Stimulated activated CD4-positive, alpha-beta T cell treated with anti-CD3 and anti-CD28 coated beads, Interleukin-15, amount 100 ng/mL, for 1 hour (primary cell): ENCODE measurements at places on chromosomes 6 and 20.

DNA sequence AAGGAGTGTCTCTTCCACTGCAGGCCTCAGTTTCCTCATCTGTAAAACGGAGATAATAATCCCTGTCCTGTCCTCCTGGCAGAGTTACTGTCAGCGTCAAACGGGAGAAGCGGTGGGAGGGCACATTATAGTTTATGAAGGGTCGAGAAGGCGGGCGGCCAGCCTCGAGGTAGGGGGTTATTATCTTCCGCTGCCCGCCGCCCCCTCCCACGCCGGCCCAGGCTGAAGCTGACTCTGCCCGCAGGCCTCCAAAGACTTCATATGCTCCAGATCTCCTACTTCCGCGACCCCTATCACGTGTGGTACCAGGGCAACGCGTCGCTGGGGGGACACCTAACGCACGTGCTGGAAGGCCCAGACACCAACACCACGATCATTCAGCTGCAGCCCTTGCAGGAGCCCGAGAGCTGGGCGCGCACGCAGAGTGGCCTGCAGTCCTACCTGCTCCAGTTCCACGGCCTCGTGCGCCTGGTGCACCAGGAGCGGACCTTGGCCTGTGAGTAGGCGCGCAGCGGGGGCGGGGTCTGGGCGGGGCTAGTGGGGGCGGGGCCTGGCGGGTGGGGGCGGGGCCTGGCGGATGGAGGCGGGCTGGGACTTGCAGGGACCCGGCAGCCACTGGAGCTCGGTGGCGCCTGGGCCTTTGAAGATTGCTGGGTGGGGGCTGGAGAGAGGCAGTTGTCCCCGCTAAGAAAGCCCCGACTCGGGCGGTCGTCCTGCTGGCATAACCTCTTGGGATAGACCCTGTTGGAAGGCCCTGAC lies 2.8 kb downstream of the PROCR start:
- DNase-seq = no peak

DNA sequence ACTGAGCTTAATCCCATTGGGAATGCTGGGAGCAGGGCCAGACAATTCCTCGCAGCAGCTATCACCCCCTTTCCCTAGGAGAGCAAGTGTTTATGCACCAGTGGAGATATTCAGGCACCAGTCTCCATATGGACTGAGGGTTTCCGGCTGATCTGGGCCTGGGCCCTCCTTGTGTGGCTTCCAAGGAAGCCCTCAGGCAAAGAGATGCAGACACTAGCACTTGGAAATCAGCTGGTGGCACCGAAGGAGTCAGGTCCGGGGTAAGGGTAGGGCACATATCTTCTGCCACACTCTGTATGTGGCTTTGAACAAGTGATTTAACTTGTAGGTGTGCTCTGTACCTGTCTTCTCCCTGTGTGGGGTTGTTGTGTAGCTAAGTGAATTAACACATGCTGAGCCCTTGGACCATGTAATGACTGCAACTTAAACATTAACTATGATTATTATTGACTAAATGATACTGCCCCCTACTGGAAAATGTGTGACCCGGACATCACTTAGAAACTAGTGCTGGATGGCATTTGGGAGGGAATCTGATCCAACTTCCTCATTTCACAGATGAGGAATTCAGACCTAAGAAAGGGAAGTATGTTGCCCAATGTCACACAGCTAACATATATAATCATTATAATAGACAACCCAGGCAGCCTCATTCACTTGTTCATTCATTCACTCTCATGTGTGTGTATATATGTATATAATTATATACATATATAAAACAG lies 19.3 kb upstream of the WFDC2 start:
- DNase-seq = no peak

GRCh38 chr6:85579581-85579980 lies 14.1 kb downstream of the SNX14 start:
- no peak for DNase-seq

GRCh38 chr6:42720739-42721138 lies 1.7 kb downstream of the PRPH2 start:
- no peak for DNase-seq

DNA sequence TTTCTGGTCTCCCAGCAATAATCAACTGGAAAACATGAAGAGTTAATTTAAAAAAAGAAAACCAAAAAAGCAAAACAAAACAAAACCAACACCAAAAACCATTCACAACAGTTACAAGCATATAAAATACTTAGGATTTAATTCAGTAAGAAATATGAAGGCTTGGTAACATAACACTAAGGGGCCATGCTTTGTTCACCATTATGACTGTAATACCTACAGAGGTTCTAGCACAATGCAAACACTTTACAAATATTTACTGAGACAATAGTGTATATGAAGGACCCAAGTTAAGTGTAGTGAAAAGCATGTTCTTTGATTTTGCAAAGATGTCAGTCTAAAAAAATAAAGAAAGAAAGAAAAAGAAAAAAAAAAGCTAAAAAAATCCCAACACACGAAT lies 109.8 kb upstream of the EMILIN3 start:
- no peak for DNase-seq

GRCh38 chr6:88848870-88849269 lies 114.5 kb downstream of the RNGTT start:
- DNase-seq = no peak

DNA sequence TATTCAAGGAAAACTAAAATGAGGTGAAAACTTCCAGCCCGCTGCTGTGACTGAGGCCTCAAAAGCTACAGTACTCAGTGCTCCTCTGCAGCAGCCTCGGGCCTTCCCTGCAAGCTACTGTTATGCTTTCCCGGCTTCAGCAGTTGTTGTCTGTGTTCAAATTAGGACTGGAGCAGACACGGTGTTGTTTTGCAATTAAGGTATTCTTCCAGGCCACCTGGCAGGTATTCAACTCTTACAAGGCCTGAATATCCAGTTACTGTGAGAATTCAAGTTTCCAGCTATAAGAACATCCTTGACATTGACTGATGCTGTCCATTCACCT lies 10.7 kb downstream of the TXNDC5 start:
- no peak for DNase-seq
